ENCODE measurements at places on chromosomes 13 and 19.

GRCh38 chr13:46062185-46062584, 9.6 kb upstream of the ZC3H13 start:
- DNase-seq = peak; percentile 85

GRCh38 chr13:96415831-96416385, 326.0 kb downstream of the HS6ST3 start:
- no peak for DNase-seq

GRCh38 chr19:17127671-17128070, 52.1 kb downstream of the MYO9B start:
- no peak for DNase-seq

- peak; percentile 0 for DNase-seq
These were observed 1.2 kb downstream of the CDK8 start for GRCh38 chr13:26255115-26255514.
